ENCODE measurements at places on chromosomes 12 and 14.

DNA sequence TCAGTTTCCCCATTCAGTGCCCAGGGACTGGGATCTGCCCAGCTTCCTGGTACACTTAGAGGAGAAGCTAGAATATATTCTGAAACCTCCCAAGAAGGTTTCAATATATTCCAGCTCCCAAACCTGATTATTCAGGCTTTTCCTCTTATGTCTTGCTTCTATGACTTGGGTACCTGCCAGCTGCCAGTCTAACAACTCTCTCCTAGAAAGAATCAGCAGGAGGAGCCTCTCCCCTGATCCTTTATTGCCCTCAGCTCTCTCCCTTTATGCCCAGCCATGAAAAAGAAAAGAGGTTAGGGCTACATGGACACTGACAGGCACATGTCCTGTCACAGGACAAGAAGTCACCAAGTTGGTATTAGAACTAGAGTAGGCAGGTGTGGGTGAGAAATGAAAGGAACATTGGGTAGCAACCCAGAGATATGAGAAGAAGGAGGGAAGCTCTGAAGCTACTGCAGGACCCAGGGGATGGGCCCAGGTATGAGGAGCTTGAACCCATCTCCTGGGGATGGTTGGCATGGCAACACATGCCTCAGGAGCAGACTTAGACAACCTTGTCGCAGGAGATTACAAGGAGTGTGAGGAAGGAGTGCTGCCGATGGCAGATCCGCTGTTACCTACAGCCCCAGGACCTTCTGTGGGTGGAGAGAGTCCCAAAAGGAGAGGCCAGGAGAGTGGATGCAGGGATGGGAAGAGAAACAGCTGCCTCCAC lies 2.0 kb upstream of the CACNB3 start:
- H3K4me1 ChIP-seq = peaks cover 45% of the 10 kb centered on the region
- no peaks in the 10 kb centered on the region for H3K36me3 ChIP-seq
- H3K27me3 ChIP-seq = no peaks in the 10 kb centered on the region
- H3K27ac ChIP-seq = no peak overlapping the region

DNA sequence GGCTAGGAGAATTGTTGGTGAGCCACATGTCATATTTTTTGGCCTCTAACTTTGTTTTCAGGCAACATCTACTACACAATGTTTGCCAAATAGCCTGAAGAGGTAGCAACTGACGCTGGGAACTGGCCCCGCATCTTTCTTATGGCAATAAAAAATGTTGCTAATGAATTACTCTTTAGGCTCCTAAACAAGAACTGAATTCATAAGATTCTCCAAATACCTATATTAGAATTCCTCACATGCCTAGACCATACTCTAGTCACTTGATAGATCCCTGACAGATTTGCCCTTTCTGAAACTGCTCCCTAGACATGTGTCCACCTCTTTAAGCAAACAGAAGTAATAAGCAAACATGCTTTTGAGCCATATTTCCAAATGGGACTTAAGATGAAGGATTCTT lies 209.0 kb upstream of the ATXN7L3B start:
- H3K27me3 ChIP-seq = no peaks in the 10 kb centered on the region
- no peak for DNase-seq
- H3K36me3 ChIP-seq = no peaks in the 10 kb centered on the region
- no peak overlapping the region for H3K27ac ChIP-seq

- no peaks in the 10 kb centered on the region for H3K27me3 ChIP-seq
- peaks cover 17% of the 10 kb centered on the region for H3K36me3 ChIP-seq
- H3K4me3 ChIP-seq = no peak overlapping the region
- no peak for DNase-seq
Observed at GRCh38 chr12:131962069-131962468, 12.3 kb downstream of the EP400 start.

DNA sequence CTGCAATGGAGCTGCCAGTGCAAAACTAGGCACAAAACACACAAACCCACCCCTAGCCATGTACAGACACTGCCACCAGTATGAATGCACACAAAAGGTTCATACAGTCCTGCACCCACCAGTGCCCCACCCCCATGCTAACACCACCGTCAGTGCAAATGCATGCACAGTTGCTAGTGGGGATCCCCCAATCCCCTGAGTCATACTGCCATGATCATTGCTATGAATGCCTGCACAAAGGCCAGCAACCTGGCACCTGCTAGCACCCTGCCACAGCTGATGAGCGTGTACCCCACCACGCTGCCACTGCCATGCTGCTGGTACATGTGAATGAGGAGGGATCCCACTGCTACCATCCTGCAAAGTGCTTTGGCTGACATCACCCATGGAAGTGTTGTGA lies 23.9 kb downstream of the PZP start:
- DNase-seq = no peak
- H3K27ac ChIP-seq = no peak overlapping the region
- no peaks in the 10 kb centered on the region for H3K27me3 ChIP-seq
- H3K36me3 ChIP-seq = no peaks in the 10 kb centered on the region
- H3K4me3 ChIP-seq = no peak overlapping the region
- no peaks in the 10 kb centered on the region for H3K4me1 ChIP-seq

DNA sequence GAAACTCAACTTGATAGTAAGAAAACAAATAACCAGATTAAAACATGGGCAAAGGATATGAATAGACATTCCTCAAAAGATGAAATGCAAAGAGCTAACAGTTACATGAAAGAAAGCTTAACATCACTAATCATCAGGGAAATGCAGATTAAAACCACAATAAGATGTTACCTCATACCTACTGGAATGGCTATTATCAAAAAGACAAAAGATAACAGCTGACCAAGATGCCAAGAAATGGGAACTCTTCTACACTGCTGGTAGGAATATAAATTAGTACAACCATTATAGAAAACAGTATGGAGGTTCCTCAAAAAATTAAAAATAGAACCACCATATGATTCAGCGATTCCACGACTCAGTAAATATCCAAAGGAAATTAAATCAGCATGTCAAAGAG lies 18.8 kb downstream of the KCNH5 start:
- no peak overlapping the region for H3K27ac ChIP-seq
- H3K4me3 ChIP-seq = no peak overlapping the region
- DNase-seq = no peak
- no peaks in the 10 kb centered on the region for H3K27me3 ChIP-seq
- no peaks in the 10 kb centered on the region for H3K36me3 ChIP-seq
